Substantia nigra (tissue), 51 donors: ENCODE measurements at places on chromosomes 12 and 14.

GRCh38 chr12:19778172-19778571 is 338.9 kb downstream of the AEBP2 start:
- no peak for DNase-seq

DNA sequence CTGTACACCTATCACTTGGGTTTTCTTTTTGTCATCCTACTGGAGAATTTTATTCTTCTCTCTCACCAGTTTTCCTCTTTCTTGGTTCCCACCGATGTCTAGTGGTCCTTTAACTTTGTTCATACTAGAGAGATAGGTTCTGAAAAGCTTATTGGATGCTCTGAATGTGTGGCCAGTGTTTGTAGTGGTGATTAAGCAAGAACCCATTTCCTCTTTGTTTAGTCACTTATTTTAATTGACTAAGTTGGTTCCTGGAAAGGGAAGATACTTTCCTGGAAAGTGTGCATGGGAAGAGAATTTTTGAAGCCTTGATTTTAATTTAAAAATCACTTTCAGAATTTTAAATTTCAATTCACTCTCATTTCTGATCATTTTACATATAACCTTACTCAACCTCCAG is 127.2 kb downstream of the OTOGL start:
- DNase-seq, result no peak

GRCh38 chr12:96766232-96766631 is 140.8 kb upstream of the NEDD1 start:
- DNase-seq, result no peak

- DNase-seq, result no peak
Observed at GRCh38 chr12:118830296-118830695, 151.0 kb upstream of the SRRM4 start.

DNA sequence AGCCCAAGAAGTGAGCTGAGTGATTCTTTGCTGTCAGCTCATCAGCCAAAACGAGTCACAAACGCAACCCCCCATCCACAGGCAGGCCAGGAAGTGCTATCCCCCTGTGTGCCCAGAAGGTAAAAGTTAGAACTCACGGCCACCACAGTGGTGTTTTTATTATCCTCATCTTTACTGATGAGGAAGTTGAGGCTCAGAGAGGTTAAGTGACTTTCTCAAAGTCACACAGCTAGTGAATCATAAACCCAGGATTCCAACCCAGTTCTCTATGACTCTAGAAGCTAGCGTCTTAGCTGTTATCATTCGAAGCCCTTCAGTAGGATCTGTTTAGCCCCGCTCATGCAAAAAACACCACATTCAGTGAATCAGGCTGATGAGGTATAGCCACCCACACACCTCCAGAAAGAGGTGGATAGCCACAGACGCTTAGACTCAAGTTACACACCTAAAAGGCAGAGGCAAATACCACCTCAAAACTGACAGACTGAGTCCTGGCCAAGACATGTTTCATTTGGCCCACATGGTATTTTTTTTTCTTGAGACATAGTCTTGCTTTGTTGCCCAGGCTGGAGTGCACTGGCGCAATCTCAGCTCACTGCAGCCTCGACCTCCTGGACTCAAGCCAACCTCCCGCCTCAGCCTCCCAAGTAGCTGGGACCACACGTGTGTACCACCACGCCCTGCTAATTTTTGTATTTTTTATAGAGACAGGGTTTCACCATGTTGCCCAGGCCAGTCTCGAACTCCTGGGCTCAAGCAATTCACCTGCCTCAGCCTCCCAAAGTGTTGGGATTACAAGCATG is 100.7 kb downstream of the SCARB1 start:
- DNase-seq, result no peak

- DNase-seq, result no peak
Observed at GRCh38 chr12:124626971-124627411, 59.6 kb upstream of the NCOR2 start.

DNA sequence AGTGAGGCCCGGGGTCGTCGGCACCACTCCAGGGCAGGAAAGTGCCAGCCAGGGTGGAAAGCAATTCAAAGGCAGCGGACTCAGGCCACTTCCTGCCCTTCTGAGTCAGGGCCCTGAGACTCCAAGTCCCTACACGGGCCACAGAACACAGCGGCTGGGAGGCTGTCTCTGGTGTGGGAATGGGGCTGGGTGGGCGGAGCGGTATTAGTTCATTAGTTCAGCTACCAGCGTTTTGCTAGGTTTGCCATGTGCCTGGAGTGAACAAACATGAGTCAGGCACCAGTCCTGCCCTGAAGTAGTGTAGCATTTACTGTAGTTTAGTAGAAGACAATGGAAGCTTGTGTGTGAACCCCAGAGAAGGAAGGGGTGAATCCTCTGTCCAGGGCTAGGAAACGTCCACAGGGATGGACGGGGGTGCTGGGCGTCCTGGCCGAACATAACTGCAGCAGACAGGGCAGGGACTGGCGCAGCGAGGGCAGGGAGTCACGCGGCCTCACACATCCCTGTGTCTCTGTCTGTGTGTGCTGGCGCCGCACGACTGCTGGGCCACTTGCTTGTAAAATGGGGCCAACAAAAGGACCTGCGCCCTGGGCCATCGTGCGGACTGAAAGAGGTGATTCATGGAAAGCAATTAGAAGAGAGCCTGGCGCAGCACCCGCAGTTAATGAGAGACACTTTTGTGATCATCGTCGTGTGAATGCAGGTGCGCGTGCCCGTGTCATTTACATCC is 186.4 kb upstream of the PRMT8 start:
- no peak for DNase-seq

- DNase-seq, result no peak
Observed at GRCh38 chr12:117530796-117531195, 169.4 kb upstream of the NOS1 start.

DNA sequence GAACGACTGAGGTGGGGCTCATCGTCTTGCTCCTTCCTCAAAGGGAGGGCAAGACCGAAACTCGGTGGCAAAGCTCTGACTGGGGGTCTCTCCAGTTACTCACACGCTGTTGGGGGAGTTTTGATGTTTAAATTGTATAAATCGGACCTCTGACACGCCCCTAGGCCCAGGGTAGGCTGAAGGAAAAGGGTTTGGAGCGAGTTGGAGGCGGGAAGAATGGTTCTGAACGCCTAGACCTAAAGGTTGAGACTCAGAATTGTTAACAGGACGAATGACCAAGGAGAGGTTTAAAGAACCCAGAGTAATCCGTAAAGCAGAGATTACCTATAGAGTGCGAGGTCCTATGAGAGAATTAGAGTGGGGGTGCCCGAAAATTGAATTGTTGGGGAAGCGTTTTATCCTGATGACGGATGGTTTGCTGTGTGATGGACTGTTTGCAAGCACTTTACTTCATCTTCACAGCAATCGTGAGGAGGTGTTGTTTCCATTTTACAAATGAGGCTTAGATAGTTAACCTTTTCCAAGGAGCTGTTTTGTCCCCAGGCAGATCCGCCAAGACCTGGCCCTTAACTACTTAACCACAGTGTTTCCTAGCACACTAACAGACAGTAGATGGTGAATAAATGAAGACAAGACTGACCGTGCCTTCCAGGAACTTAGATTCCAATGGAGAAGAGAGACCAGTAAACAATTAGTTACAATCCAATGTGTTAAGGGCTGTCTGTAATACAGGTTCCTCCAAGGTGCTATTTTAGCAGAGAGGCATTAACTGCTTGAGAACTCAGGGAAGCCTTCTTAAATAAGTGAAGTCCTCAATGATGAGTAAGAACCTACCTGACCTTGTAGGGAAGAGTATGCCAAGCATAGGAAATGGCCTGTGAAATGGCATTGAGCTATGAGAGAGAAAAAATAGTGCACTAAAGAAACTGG is 929 bp upstream of the UBE2N start:
- no peak for DNase-seq

DNA sequence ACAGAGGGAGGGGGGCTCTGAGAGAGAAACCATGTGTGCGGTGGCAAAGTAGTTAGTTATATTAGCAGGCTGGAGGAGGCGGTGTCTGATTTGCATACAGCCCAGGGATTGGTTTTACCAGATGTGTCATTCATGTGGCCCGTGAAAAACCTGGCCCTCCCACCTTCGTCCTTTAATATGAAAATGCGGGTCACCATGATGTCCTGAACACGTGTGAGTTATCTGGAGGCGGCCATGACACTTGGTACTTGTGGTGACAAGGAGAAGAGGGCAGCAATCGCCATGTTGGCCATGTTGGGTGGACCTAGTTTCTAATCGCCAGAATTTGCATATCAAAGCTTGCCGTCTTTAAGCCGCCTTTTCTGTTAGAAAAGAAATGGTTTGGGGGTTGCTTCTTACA is 108.8 kb downstream of the RAD51B start:
- no peak for DNase-seq
